ENCODE measurements at places on chromosomes 7 and 10.

- DNase-seq, result no peak
These were observed 692 bp downstream of the NEURL1 start for GRCh38 chr10:103493916-103494877.

DNA sequence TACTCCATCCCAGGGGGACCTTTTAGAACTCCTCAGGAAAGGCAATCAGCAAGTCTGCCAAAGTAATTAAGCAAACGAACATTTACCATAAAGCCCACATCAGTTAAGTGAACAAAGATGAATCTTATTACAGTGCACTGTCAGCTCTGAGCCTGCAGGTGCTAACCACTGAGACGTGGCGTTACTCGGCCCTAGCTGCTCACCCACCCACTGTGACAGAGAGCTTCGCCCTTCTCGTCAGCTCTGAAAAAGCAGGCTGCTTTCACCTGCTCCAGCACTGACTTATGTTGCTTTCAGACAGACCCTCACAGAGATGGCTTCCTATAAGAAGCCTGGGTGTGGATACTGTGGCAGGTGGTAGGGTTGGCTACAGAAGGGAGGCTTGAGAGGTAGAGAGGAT is 57.7 kb upstream of the KCNIP2 start:
- no peak for DNase-seq

- DNase-seq, result no peak
These were observed 330.0 kb upstream of the GLI3 start for GRCh38 chr7:42567051-42567450.

DNA sequence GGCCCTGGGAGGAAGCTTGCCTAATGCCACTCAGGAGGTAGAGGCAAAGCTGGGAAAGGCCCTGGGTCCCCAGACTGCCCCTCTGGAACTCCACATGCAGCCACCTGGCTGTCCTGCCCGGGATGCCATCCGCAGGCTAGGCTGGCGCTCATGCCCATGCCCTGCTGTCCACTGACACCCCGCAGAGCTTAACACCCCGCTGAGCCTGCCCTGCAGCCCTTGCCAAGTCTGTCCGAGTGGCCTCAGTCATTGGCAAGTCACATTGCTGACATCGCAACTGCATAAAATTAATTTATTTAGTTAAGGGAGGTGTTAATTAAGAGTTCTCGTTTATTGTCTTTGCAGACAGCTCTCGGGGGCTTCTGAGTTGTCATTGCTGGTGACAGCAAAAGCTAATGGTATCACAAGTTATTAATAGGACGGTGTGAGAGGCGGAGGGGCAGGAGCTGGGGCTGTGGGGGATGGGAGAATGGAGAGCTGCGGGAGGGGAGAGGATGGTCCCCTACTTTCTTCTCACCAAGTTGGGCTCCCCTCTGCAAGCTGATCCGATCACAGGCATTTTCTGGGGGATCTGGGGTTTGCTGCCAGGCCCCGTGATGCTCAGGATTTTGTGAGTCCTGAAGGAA is 55.6 kb upstream of the PCBD1 start:
- DNase-seq, result no peak

- DNase-seq, result no peak
These were observed 236.6 kb upstream of the GRB10 start for GRCh38 chr7:51019191-51019844.

DNA sequence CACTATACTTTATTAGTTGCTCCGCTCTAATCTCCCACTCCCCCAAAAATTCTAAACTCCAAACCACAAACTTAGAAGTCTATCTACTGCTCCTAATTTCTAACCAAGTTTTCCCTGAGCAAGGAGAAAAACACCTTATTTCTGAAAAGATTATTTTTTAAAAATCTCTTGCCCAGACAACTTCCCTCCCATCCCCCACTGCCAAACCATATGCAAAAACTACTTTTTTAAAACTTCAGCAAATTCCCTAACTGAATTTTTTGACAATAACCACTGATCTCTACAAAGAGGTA is 1.9 kb downstream of the UBE2H start:
- DNase-seq, result no peak

- DNase-seq, result no peak
These were observed 115.8 kb upstream of the ITGB1 start for GRCh38 chr10:33073641-33074415.

DNA sequence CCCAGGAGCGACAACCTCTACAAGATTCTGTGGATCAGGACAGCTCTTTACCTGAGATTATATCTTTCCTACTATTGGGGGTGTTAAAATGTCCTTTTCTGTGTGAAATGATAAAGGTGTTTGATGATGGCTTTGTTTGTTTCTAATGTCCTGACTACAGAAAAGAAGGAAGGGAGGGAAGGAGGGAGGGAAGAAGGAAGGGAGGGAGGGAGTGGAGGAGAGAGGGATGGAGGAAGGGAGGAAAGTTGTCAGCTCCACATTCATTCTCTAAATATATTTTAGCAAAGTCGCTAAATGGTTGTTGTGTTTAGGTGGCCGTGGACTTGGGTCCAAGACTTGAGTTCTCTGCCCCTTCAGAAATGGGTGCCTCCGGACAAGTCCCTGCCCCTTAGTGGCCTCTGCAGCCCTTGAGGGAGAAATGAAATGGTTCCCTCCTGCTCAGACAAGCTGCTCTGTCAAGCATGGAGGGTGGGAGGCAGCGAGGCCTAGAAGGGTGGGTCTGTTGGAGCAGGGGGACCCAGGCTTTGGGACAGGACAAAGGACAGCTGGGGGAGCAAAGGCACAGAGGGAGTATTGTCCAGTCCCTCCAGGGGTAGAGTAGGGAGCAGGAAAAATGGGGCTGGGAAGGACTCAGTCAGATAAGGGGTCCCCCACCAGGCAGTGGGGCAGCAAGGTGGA is 4.4 kb downstream of the RGS10 start:
- no peak for DNase-seq

- DNase-seq, result no peak
These were observed 108.9 kb upstream of the PLXDC2 start for GRCh38 chr10:19707376-19707775.

- DNase-seq, result no peak
These were observed 19.9 kb downstream of the SLC35G1 start for GRCh38 chr10:93913706-93914105.

- DNase-seq, result no peak
These were observed 3.6 kb upstream of the RUNDC3B start for GRCh38 chr7:87624628-87625027.

- DNase-seq, result no peak
These were observed 35.4 kb downstream of the CYTH3 start for GRCh38 chr7:6237011-6237410.

- DNase-seq, result no peak
These were observed 125.8 kb downstream of the FAM107B start for GRCh38 chr10:14648946-14649345.

DNA sequence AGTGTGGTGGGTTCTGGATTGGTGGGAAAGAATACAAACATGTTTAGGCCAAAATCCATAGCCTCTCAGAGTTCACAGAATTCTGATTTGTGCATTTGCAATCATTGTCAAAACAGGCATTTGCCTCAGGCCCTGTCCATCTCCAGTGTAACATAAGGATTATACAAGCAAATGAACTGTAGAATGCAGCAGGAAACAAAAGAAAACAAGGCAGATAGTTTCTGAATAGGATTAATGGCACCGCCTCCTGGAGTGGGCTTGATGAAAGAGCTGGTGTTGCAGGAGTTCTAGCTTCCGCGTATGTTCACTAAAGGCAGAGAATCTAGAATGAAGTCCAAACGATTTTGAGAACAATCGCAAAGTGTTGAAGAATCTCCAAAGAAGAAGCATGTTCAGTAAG is 11.3 kb upstream of the MPP7 start:
- DNase-seq, result no peak

DNA sequence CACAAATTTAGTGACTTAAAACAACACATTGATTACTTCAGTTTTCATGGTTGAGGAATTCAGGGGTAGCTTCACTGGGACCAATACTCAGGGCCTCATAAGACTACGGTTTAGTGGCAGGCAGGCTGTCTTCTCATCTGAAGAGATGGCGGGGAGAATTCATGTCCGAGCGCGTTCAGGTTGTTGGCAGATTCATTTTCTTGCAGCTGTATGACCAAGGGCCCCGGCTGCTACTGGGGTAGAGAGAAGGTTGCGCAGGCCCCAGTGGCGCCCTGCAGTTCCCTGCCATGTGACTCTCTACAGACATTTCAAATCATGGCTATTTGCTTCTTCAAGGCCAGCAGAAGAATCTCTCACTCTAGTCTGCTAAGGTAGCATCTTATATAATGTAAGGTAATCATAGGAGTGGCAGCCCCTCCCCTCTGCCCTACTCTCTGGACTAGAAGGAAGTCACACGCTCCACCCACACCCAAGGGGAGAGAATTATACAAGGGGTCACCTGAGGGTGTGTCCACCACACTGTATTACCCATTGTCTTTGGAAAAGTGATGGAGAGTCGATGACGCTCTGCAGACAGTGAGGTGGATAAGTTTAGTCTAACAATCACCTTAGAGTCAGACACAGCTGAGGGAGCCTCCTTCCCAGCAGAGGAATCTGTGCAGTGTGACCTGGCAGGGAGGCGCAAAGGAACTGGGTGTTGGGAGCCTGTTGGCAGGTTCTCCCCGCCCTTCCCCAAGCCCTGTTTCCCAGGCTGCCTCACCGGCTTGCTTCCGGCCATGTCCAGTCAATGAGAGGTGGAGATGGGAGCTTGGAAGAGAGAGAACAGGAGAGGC is 35.7 kb upstream of the PLEKHA1 start:
- no peak for DNase-seq

DNA sequence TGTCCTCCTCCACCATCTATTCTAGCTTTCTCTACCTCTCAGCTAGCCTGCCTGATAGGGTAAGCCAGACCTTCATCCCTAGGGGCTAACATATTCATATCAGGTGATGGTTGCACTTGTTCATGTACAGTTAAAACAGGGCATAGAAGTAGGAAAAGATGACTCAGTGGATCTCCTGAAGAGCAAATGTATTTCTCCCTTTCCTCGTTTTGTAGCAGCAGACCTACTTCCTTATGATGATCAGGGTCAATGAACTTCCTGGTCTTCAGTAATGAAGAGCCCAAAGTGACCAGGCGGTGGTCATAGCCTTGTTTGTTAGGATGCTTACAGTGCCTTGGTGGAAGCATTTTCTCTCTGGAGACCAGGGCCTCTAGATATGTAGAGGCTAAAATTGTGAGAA is 6.3 kb downstream of the LIPJ start:
- DNase-seq, result no peak

DNA sequence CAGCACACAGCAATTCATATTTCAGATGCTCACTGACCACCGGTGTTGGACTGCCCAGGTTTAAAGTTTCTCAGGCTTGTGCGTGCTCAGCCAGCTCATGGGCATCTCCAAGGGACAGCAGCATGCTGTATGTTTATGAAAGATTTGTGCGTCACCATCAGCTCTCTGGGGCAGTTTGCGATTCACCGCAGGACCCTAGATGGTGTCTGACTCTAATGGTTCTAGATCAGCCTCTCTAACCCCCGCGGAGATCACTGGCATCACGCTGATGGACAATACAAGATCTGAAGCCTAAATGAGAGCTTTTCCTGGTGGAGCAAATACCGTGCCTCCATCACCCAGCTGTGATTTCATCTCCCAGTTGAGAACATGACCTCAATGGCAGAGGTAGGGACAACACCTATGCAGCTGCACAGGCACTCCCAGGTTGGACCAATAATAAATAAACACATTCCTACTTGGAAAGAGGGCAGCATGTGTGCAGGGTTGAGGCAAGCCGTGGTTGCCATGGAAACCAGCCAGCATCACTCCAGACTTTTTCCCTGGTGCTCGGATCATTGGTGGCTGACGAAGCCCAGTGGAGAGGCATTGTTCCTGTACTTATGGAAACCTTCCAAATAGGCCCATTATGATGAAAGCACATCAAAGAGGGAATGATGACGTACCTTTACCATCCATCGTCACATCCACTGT is 253.6 kb downstream of the KCNMA1 start:
- DNase-seq, result no peak

DNA sequence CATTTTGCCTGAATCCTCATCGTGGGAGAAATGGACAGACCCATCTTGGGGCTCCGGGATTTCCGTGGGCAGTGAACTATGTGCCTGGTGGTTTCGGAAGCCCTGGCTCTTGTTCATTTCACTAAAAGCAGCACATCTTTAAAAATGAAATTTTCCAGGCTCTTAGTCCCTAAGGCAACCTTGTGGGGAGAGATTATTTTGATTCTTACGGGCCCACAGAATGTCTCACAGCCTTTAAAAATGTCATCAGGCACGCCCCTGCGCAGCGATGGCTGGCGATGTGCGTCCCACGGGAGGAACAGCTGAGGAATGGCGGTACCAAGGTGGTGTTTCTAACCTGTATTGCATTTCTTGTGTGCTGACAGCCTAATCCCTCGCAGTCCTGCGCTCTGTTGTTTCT is 189.7 kb downstream of the CCDC3 start:
- DNase-seq, result no peak

DNA sequence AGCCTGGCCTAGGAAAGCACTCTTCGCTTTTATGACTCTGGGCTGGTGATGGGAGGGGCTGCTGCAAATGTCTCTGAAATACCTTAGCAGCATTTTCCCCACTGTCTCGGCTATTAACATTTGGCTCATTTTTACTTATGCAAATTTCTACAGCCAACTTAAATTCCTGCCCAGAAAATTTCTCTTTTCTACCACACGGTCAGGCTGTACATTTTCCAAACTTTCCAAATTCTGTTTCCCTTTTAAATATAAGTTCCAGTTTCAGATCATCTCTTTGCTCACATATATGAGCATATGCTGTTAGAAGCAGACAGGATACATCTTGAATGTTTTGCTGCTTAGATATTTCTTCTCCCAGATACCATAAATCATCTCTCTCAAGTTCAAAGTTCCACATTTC is 332.3 kb downstream of the ADK start:
- no peak for DNase-seq

DNA sequence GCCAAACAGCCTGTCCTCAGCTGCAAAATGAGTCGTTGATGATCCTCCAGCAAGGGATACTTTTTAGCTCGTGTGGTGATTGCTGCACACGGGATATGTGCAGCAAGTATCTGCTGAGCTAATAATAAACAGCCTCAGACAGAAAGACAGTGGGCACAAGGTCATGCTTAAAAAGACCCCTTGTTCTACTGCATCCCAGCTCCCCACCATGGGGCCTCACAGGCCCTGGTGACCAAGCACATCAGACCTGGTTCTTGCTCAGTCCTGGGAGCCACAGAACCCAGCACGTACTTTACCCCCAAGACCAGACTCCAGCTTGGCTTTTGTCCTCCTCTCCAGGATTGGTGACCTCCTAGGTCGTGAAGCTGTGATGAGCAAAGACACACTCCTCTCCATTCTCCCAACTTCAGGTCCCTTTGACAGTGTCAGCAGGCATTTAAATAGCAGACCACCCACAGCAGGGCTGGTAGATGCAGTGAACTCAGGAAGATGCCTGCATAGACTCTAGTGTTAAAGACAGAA is 50.5 kb downstream of the EGFR start:
- no peak for DNase-seq

GRCh38 chr7:155456738-155457543 is 988 bp upstream of the EN2 start:
- DNase-seq, result no peak
